Liver (tissue), 10 donors: ENCODE measurements at places on chromosomes 6 and 20. TPM values are rescaled to one million over a fixed set of nuclear protein-coding genes. Genes with fewer than 3 reads are reported as not detected.

The F13A1 gene
- 18.3 TPM for total RNA-seq

The SCRT2 gene
- total RNA-seq, result not detected

The C20orf144 gene
- total RNA-seq, result not detected

The ATP6V1G2 gene
- 0.14 TPM for total RNA-seq

The MAP7 gene
- total RNA-seq, result 3.2 TPM

The HEBP2 gene
- total RNA-seq, result 5.6 TPM

The TREM1 gene
- total RNA-seq, result 1.3 TPM

The ADGRF1 gene
- total RNA-seq, result not detected

The FOXP4 gene
- 4.9 TPM for total RNA-seq

DNA sequence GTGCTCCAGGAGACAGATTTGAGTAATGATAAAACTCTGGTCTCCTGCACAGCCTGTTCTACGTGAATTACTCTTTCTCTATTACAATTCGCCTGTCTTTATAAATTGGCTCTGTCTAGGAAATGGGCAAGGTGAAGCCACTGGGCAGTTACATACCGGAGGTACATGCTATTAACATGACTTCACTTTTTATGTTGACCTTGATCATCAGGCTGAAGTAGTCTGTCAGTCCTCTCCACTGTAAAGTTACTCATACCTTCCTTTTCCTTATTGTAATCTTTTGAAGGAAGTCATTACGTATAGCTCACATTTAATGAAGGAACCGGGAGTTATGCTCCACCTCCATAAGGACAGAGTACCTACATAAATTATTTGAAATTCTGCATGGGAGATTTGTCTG lies 19.9 kb upstream of the KHDC1 start:
- no peaks in the 10 kb centered on the region for H3K27me3 ChIP-seq
- no peak for DNase-seq
- H3K36me3 ChIP-seq, result no peaks in the 10 kb centered on the region
- H3K4me3 ChIP-seq, result no peak overlapping the region
- no peak overlapping the region for H3K27ac ChIP-seq

DNA sequence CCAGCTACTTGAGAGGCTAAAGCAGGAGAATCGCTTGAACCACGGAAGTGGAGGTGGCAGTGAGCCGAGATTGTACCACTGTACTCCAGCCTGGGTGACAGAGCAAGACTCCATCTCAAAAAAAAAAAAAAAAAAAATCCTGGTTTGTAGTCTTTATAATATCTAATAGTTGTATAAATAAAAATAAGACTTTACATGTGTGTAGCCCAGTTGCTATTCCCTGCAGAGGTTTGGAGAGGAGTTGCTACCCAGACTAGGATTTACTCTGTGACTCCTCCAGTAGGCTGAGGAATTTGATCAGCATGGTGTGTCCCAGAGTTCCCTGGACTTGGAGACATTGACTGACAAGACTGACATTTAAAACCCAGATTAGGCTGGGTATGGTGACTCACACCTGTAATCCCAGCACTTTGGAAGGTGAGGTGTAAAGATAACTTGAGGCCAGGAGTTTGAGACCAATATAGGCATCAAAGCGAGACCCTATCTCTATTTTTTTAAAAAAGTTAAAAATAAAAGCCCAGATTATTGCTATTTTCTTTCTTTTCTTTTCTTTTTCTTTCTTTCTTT lies 10.2 kb downstream of the CHMP4B start:
- no peaks in the 10 kb centered on the region for H3K36me3 ChIP-seq
- H3K27me3 ChIP-seq, result no peaks in the 10 kb centered on the region
- H3K27ac ChIP-seq, result no peak overlapping the region
- H3K4me1 ChIP-seq, result peaks cover 8% of the 10 kb centered on the region

GRCh38 chr6:80446454-80447045 lies 340.1 kb downstream of the BCKDHB start:
- no peak overlapping the region for H3K4me3 ChIP-seq
- H3K4me1 ChIP-seq, result no peaks in the 10 kb centered on the region
- no peak overlapping the region for H3K27ac ChIP-seq
- H3K36me3 ChIP-seq, result no peaks in the 10 kb centered on the region
- DNase-seq, result no peak
- no peaks in the 10 kb centered on the region for H3K27me3 ChIP-seq

- H3K4me3 ChIP-seq, result no peak overlapping the region
- no peaks in the 10 kb centered on the region for H3K27me3 ChIP-seq
- no peak for DNase-seq
- H3K36me3 ChIP-seq, result no peaks in the 10 kb centered on the region
- no peak overlapping the region for H3K27ac ChIP-seq
- no peaks in the 10 kb centered on the region for H3K4me1 ChIP-seq
These were observed 167.4 kb upstream of the OLIG3 start for GRCh38 chr6:137661601-137662000.

DNA sequence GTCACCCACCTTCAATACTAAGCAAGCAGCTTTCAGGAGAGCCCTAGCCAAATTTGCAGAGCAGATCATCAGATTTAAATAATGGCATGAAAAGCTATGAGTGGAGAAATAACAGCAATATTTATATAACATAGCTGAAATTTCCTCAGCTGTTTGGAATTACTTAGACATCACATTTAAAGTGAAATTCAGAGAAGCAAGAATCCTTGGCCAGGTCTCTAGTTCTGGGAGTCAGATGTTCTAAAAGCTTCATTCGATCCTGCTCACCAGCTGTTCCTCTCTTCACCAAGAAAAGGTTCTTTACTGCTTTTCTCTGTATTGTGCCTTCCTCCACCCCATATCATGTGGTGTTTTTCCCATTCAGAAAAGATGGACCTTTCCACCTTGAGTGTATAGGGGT lies 152.3 kb upstream of the JAG1 start:
- no peaks in the 10 kb centered on the region for H3K27me3 ChIP-seq
- H3K4me3 ChIP-seq, result no peak overlapping the region
- H3K27ac ChIP-seq, result no peak overlapping the region
- no peak for DNase-seq
- H3K4me1 ChIP-seq, result no peaks in the 10 kb centered on the region

DNA sequence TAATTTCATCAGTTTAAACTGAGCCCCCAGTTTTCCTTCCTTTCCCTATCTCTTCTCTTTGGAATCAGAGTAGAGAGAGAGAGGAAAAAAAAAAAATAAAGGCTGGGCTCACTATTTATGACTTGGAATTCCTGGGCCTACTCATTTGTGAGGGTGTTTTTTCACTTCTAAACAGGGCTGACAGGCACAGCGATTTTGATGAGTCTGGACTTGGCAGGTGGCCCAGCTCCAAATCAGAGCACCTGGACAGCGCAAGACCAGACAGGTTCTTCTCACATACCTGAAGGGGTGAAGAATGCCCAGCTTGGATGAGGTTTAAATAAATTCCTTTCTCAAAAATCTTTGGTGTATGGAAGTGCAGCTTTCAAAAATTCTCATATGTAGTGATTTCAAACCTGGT lies 122.2 kb downstream of the KIF13A start:
- no peaks in the 10 kb centered on the region for H3K4me1 ChIP-seq
- H3K27ac ChIP-seq, result no peak overlapping the region
- H3K27me3 ChIP-seq, result no peaks in the 10 kb centered on the region
- DNase-seq, result no peak
- no peak overlapping the region for H3K4me3 ChIP-seq
- H3K36me3 ChIP-seq, result no peaks in the 10 kb centered on the region

GRCh38 chr6:42259841-42260395 lies 42.3 kb upstream of the MRPS10 start:
- DNase-seq, result no peak
- H3K4me3 ChIP-seq, result no peak overlapping the region
- no peaks in the 10 kb centered on the region for H3K27me3 ChIP-seq
- H3K4me1 ChIP-seq, result peaks cover under 1% of the 10 kb centered on the region
- no peak overlapping the region for H3K27ac ChIP-seq

DNA sequence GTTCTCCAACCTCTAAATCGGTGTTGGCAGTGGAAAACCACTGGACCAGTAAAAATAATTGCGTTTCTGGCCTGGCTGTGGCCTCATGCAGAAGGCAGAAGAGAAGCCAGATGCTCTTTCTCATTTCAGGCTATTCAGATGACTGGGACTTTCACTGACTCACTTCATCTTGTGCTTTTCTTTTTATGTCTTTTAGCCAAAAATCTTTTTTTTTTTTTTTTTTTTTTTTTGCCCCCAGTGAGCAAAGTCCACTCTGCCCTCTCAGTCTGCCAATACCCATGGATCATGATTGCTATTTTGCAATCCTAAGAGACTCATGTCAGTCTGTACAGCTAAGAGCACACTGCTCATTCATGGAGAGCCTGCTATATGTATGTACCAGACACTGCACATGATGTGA lies 962.5 kb downstream of the KIF16B start:
- no peak overlapping the region for H3K4me3 ChIP-seq
- peak overlapping the region; percentile 8 for H3K27ac ChIP-seq
- no peaks in the 10 kb centered on the region for H3K36me3 ChIP-seq
- DNase-seq, result no peak
- no peaks in the 10 kb centered on the region for H3K27me3 ChIP-seq

DNA sequence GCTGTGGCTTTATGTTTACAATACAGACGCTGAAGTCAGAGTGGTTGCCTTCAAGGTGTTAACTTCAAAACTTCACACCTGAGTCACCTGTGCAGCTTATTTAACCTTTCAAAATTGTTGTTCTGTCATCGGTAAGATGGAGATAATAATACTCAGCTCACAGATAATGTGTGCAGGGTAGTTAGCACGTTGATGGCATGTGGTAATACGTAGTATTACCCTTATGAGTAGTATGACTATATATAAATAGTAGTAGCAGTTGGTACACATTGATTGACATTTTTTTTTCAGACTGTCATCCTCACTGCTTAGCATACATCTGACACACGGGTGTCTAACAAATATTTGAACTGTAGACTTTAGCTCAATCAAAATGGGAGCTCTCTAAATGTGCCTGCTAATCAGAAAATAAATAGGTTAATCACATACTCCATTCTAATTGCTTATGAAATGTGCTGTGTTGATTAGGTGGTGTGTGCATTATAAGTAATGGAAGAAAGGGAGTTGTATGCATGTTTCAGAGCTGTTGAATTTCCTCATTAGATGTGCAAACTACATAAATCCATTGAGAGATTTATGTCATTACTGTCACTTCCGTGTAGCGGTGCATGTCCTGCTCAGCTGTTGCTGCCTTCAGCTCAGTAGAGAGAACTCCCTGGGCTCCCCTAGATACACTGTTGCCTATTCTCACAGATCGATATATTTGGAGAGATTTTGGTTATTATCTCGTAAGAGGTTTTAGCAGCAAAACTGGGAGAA lies 11.2 kb upstream of the MROH8 start:
- no peaks in the 10 kb centered on the region for H3K27me3 ChIP-seq
- DNase-seq, result no peak
- H3K36me3 ChIP-seq, result peaks cover 7% of the 10 kb centered on the region

DNA sequence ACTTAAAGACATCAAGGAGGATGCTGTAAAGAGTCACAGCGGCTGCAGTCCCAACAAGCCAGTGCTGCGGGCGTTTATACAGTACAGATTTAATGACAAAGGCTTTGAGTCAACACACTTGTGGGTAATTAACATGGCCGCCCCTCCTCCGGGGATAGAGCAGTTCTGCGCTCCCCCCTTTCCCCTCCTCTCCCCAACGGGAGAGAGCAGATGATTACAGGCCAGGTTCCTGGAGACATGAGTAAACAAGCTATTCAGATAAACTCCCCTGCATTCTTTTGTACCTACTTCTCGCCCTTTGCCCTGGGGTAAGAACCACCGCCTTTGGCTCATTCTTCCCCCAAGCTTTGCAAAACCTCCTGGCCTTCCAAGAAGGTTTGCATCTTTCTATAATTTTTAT lies 23.6 kb upstream of the FABP7 start:
- H3K4me3 ChIP-seq, result no peak overlapping the region
- no peaks in the 10 kb centered on the region for H3K36me3 ChIP-seq
- no peaks in the 10 kb centered on the region for H3K27me3 ChIP-seq
- no peak overlapping the region for H3K27ac ChIP-seq
- peaks cover 3% of the 10 kb centered on the region for H3K4me1 ChIP-seq
- no peak for DNase-seq

DNA sequence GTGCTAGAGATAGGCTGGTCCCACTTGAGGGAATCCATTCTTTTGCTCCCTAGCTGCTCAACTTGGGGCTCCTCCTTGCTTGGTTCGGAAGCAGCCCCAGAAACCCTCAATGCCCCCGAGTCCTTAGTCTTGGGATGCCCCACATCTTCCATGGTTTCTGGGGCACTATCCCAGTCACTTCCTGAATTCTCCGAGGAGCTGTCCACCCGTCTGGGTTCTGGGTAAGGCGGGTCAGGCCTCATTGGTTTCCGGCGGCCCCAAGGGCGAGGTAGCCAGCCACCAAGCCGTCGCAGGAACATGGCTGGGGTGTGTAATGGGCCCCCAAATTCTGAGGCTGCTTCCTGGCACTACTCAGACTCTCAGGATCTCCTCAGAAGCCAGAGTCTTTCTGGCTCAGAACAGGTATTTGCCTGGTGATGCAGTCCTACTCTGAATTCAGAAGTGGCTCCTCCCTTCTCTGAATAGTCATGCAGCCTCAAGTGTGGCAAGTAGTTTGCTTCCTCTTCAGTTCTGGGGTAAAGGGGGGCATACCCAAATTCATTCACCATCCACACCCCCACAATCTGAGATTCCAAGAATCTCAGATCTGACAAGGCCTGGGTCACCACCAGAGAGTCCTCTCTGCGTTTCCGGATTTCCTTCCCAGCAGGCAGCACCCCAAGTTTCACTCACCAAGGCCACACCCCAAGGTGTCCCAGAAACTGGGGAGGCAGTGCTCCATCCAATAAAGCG lies 763 bp downstream of the C6orf47 start:
- H3K36me3 ChIP-seq, result peaks cover 6% of the 10 kb centered on the region
- H3K4me3 ChIP-seq, result peak overlapping the region; percentile 65
- no peaks in the 10 kb centered on the region for H3K27me3 ChIP-seq
- H3K27ac ChIP-seq, result peak overlapping the region; percentile 90

- no peaks in the 10 kb centered on the region for H3K27me3 ChIP-seq
- H3K36me3 ChIP-seq, result no peaks in the 10 kb centered on the region
- no peak for DNase-seq
- H3K4me1 ChIP-seq, result peaks cover 28% of the 10 kb centered on the region
These were observed 31.8 kb downstream of the ELOVL2 start for GRCh38 chr6:11012295-11012754.

- no peaks in the 10 kb centered on the region for H3K36me3 ChIP-seq
- H3K27me3 ChIP-seq, result no peaks in the 10 kb centered on the region
- no peak overlapping the region for H3K27ac ChIP-seq
- no peak for DNase-seq
- no peaks in the 10 kb centered on the region for H3K4me1 ChIP-seq
- H3K4me3 ChIP-seq, result no peak overlapping the region
These were observed 204.4 kb upstream of the ID4 start for GRCh38 chr6:19632786-19633185.
